ENCODE measurements at places on chromosomes 11 and 22. TPM values are rescaled to one million over a fixed set of nuclear protein-coding genes. Genes with fewer than 3 reads are reported as not detected.

The GGTLC2 gene
- not detected for total RNA-seq

The APOA4 gene
- not detected for total RNA-seq

The OR52E8 gene
- total RNA-seq, result not detected

The ASRGL1 gene
- total RNA-seq, result 16.7 TPM

The CASP12 gene
- 5.3 TPM for total RNA-seq

All from vein endothelial cell (primary cell).